Natural killer cell treated with Interleukin-12 subunit alpha and Interleukin-12 subunit beta and Interleukin-15 and Interleukin-18, amount 100 ng/mL, for 72 hours (primary cell): ENCODE measurements at places on chromosomes 7 and 10.
A peak's percentile ranks its signal among the peaks of the same experiment; 100 is the strongest.

GRCh38 chr10:30013757-30014156, 45.6 kb downstream of the JCAD start:
- DNase-seq = no peak

GRCh38 chr10:91076991-91077548, 143.4 kb upstream of the PCGF5 start:
- DNase-seq = no peak

GRCh38 chr7:5557920-5558401, 134.3 kb upstream of the TNRC18 start:
- peak; percentile 73 for DNase-seq

- DNase-seq = no peak
Measured at GRCh38 chr10:86071758-86072157, 294.8 kb downstream of the GRID1 start.

- no peak for DNase-seq
Measured at GRCh38 chr7:69596056-69596455, 2.2 kb upstream of the AUTS2 start.

DNA sequence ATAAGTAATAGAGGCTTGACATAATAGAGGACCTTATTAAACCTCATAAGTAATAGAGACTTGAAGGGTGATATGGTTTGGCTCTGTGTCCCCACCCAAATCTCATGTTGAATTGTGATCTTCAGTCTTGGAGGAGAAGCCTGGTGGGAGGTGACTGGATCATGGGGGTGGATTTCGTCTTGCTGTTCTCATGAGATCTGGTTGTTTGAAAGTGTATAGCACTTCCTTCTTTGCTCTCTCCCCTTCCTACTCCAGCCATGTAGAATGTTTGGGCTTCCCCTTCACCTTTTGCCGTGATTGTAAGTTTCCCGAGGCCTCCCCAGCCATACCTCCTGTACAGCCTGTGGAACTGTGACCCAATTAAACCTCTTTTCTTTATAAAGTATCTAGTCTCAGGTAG, 8.6 kb downstream of the KIFBP start:
- DNase-seq = no peak

DNA sequence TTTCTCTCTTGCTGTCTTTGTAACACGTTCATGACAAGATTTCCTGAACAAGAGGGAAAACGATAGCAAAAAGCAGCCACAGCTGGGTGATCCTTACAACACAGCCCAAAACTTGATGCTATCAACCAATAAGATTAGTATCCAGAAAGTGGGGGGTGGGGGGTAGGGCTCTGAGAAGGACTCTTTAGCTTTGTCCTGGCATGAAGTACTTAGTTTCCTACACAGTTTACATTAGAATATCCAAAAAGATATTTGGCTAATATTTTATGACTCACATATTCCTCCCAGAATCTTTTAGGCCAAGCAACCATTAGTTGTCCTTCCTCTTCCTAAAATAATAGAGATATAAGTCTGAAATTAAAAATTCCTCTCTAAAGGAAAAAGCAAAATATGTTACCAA, 22.9 kb upstream of the LRRC17 start:
- no peak for DNase-seq

DNA sequence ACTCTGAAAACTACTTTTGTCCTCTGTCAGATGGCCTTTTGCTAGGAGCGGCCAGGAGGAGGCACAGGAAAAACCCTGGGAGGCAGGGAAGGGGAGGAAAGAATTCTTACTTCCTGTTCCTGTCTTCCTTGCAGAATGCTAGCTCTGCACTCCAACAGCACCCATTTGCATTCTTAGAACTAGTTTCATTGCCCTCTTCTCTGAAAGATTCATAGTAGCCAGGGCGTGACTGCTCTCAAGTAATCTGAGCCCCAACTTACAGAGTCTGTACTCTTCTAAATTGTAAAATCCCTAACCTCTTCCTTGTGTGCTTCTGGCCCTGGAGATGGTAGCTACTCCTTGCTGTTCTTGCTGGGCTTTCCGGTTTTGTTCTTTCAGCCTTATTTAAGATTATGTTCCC, 75.3 kb upstream of the STEAP1 start:
- no peak for DNase-seq
